ENCODE measurements at places on chromosomes 11 and 22.

- DNase-seq = no peak
Observed at GRCh38 chr11:46649180-46649738, 31.9 kb downstream of the ATG13 start.

DNA sequence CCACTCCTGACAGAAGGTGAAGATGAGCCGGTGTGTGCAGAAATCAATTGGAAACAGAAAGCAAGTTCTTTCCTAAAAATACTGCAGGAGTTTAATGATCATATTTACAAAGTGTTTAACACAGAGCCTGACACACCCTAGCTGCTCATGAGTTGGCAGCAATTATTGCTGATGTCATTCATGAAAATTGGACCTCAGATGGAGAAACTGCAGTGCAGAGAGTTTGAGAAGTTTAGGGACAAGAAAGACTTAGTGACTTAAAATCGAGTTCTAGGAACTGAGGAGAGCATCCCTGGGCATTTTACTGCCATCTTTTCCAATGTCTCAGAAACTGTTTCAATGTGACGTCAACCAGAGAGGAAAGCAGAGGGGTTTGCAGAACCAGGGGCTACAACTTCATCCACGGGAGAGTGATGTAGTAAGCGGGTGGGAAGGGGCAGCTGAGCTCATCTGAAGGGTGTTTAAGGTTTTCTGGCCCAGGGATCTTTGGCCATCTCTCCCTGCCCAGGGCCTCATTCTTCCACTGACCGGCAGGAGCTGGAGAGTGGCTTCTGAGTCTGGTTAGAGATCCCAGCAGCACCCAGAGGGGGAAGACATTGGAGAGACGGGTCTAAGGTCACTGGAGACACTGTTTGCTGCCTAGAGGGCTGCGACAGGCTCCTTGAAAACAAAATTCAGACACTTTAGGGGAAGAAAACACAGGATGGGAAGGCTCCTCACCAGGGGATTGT lies 21.1 kb upstream of the IGLL5 start:
- DNase-seq = no peak

DNA sequence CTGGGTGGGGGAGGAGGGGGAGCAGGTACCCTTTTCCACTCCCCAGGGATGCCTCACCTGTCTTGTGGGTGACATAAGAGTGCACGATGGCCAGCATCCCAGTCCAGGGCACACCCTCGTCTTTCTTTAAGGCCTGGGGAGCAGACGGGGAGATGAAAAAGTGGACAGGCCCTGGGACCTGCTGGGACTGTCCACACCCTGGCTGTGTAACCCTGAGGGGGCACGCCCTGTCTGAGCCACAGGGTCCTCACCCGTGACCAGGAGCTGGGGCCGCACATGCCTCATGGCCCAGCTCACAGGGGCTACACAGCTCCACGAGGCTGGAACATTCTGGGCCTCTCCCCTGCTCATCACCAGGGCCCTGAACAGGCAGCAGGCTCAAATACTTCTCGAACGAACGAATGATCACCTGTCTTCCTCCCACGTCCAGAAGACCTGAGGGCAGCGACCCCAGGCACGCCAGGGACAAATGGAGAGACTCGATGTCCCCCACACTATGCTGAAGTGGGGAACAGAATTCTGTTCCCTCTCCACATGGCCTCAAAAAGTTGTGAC lies 123.9 kb downstream of the PHF21B start:
- no peak for DNase-seq

GRCh38 chr11:90722552-90723190 lies 499.8 kb upstream of the CHORDC1 start:
- no peak for DNase-seq

GRCh38 chr11:114847306-114847975 lies 169.1 kb downstream of the NXPE2 start:
- DNase-seq = peak; percentile 27

DNA sequence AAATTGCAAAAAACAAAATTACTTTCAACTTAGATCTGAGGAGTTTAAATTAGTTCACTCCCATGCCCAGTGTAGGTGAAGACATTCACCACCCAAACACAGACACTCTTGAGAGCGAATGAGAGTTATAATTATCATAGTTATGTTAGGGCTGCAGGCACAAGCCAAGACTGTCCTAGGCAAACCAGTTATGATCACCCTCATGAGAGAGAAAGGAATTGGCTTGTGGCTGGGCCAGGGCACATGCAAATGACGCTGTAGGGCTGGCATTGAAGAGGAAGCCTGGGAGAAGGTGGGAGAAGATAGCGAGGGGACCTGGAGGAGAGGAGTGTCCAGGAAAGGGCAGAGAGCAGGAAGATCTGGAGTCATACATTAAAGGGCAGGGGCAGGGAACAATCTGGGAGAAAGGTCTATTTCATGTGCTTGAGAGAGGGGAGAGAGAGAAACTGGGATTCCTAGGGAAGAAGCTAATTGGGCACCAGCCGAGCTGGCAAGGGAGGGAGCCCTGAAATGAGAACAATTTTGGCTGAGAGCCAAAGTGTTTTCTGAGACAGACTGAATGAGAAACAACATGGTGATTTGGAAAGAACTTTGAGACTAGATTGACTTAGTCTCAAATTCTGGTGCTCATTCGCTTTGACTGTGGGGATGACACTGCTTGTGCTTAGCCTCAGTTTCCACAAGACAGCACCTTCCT lies 279.9 kb downstream of the KIRREL3 start:
- DNase-seq = no peak

DNA sequence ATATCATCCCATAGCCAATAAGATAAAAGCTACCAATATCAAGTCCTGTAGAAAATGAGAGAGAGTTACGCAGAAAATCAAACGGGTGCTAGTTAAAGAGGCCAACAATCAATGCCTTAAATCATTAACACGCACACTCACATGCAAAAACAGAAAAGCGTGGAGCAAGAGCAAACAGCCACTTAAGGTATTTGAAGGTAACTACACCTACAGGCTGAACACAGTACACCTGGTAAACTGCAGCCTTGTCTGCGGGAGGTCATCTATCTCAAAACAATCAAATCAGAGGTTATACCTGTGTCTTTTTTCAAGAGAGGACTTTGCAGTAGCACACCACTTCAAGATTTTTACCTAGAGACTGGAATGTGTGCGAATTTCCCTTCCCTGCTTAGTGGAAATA lies 23.6 kb downstream of the SLC35F2 start:
- DNase-seq = peak; percentile 25

DNA sequence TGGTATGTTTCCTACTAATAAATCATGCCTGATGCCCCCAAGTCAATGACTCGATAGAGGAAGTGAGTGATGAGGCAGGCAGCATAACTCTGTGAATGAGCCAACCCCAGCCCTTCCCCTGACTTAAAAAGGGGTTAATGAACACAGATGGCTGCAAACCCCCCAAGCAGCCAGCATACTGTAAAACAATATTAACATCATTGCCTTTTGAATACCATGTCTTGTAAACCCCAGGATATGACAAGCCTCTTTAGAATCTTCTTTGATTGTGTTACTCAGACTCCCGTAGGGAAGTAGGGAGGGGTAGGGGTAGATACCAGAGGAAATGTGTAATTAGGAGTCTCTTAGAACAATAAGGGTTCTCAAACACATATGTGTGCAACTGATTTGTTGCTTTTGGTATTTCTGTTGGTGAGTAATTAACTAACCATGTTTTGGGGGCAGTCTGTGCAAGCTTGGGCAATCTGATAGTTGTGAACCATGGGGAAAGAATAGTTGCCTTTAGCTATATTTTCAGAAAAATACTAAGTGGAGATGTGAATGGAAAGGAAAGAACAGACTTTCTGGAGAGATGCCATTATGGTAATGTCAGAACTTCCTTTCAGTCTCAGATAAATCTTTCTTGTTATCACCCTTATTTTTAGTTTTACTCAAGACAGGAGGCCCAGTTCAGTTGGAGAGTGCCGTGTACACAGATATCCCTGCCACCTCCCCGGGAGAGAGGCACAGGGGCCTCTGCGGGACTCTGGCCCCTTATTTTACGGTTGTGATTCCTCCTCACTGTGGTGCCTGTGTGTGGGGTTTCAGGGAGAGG lies 701.8 kb downstream of the NTM start:
- no peak for DNase-seq

- no peak for DNase-seq
Observed at GRCh38 chr11:119179983-119180382, 5.3 kb upstream of the NHERF4 start.

DNA sequence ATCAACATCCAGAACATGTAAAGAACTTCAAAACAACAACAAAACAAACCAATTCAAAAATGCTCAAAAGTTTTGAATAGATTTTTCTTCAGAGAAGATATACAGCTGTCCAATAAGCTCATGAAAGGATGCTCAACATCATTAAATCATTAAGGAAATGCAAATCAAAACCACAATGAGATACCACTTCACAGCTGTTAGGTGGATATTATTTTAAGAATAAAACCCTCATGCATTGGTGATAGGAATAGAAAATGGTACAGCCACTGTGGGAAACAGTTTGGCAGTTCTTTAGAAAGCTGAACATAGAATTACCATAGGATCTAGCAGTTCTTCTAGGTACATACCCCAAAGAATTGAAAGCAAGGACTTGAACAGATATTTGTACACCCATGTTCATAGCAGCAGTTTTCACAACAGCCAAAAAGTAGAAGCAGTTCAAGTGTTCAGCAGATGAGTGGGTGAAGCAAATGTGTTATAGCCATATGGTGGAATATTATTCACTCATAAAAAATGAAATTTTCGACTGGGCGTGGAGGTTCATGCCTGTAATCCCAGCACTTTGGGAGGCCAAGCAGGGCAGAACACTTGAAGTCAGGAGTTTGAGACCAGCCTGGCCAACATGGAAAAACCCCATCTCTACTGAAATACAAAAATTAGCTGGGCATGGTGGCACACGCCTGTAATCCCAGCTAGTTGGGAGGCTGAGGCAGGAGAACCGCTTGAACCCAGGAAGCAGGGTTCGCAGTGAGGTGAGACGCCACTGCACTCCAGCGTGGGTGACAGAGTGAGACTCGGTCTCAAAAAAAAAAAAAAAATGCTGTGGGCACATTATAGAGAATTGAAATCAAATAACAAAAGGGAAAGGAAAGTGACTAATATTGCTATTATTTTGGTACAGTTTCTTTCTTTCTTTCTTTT lies 42.9 kb downstream of the CBL start:
- DNase-seq = no peak

DNA sequence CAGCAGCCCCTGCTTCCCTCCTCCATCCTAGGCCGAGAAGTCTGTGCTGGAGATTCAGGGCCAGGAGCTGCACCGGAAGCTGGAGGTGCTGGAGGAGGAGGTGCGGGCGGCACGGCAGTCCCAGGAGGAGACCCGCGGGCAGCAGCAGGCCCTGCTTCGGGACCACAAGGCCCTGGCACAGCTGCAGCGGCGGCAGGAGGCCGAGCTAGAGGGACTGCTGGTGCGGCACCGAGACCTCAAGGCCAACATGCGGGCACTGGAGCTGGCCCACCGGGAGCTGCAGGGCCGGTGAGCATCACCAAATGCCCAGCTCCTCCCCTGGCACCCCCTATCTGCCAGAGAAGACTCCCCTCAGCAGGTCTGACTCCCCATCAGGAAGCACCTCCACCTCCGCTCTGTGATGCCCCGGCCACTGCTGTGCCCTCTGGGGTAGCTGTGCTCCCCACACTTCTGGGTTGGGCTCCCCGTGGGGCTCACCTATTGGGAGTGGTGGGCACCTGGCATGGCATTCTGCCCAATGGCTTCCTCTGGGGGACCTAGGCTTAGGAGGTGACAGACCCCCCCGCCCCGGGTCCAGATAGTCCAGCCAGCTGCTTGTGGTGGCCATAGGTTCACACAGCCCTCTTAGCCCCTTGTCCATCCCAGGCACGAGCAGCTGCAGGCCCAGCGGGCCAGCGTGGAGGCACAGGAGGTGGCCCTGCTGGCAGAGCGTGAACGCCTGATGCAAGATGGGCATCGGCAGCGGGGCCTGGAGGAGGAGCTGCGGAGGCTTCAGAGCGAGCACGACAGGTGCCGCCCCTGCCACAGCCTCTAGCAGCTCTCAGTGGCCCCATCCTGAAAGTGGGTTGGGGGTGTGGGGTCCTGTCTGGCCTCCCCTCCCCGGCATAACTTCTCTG lies 6.6 kb upstream of the RPS6KA4 start:
- no peak for DNase-seq

- DNase-seq = no peak
Observed at GRCh38 chr22:49918911-49919881, 762 bp downstream of the CRELD2 start.

GRCh38 chr22:36455571-36456463 lies 25.6 kb downstream of the TXN2 start:
- no peak for DNase-seq

DNA sequence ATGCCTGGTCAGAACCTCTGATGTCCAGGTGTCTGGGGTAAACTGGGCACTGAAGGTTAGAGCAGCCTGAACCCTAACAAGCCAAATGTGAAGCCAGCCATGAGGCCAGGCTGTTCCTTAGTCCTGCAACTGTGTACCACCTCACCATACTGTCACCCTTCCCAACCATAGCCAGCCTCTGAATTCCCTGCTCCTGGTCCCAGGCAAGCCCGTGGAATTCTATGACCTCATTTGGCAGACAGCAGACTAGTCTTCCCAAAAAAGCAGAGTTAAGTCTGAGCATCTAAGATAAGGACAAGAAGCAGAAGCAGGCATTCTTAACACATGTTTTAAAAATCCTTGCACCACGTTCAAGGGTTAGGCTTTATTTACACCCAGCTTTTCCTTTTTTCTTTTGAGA lies 134.8 kb downstream of the C11orf58 start:
- no peak for DNase-seq

GRCh38 chr22:40583053-40583741 lies 53.3 kb downstream of the MRTFA start:
- no peak for DNase-seq

- peak; percentile 99 for DNase-seq
Observed at GRCh38 chr11:74492974-74493790, at the start of gene LIPT2. Gene LIPT2, minus strand, starts transcription at chr11:74493724. Its CDS starts 21 bp downstream, at chr11:74493703.

GRCh38 chr11:90468923-90469322 lies 246.1 kb upstream of the CHORDC1 start:
- DNase-seq = no peak
